ENCODE measurements at places on chromosomes 7 and 10. TPM values are rescaled to one million over a fixed set of nuclear protein-coding genes. Genes with fewer than 3 reads are reported as not detected.

- H3K27me3 ChIP-seq: peaks cover 2% of the 10 kb centered on the region
- H3K4me3 ChIP-seq: no peak overlapping the region
- no peaks in the 10 kb centered on the region for H3K36me3 ChIP-seq
- H3K27ac ChIP-seq: no peak overlapping the region
- no peak for DNase-seq
- no peaks in the 10 kb centered on the region for H3K4me1 ChIP-seq
Measured at GRCh38 chr10:101301111-101301731, 52.7 kb upstream of the BTRC start.

GRCh38 chr10:31204090-31204489 lies 114.9 kb upstream of the ZEB1 start:
- H3K4me1 ChIP-seq: no peaks in the 10 kb centered on the region
- H3K4me3 ChIP-seq: no peak overlapping the region
- no peaks in the 10 kb centered on the region for H3K27me3 ChIP-seq
- no peak for DNase-seq

DNA sequence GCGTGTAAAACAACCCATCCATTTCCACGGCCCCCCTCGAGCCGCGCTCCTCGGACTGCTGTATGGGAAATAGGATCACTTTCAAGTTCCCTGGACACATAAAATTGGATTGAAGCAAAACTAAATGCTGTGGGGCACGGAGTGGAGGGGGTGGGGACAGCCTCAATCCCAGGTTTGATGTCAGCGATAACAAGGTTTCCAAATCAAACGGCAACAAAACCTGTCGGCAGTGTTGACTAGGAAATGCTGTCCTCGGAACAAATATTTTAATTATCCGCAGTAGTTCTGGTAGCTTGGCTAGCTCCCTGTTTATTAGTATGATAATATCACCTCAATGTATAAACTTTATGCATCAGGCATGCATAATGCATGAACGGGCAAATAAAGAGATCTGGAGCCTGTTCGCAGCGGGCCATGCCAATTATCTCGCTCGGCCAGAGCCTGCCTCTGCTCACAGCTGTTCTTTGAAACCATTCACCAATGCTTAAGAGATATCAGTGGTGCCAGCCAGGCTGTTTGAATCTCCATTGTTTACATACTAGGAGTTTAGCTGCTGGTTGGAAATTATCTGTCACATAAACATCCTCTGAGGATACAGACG lies 161.1 kb downstream of the PAXIP1 start:
- no peaks in the 10 kb centered on the region for H3K4me1 ChIP-seq
- no peaks in the 10 kb centered on the region for H3K27me3 ChIP-seq
- DNase-seq: no peak
- no peak overlapping the region for H3K27ac ChIP-seq
- no peak overlapping the region for H3K4me3 ChIP-seq

- H3K36me3 ChIP-seq: no peaks in the 10 kb centered on the region
- DNase-seq: no peak
- peak overlapping the region; percentile 70 for H3K4me3 ChIP-seq
- H3K27me3 ChIP-seq: no peaks in the 10 kb centered on the region
- peaks cover 15% of the 10 kb centered on the region for H3K4me1 ChIP-seq
- H3K27ac ChIP-seq: peak overlapping the region; percentile 87
Measured at GRCh38 chr7:101216860-101217387, 457 bp downstream of the PLOD3 start.

DNA sequence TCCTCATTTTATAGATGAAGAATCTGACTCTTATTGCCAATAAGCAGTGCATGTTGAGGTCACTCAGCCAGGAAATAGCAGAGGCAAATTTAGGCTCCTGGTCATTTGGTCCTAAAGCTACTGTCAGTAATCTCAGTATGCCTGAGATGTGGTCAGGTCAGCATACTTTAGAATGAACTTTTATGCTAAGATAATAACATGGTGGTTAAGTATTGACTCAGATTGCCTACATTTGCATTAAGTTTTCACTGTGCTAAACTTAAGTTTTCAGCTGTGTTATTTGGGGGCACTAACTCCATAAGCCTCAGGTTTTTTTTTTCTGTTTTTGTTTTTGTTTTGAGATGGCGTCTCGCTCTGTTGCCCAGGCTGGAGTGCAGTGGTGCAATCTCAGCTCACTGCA lies 35.9 kb upstream of the CCSER2 start:
- H3K27ac ChIP-seq: no peak overlapping the region
- no peak for DNase-seq
- no peak overlapping the region for H3K4me3 ChIP-seq
- peaks cover 3% of the 10 kb centered on the region for H3K36me3 ChIP-seq
- no peaks in the 10 kb centered on the region for H3K27me3 ChIP-seq

DNA sequence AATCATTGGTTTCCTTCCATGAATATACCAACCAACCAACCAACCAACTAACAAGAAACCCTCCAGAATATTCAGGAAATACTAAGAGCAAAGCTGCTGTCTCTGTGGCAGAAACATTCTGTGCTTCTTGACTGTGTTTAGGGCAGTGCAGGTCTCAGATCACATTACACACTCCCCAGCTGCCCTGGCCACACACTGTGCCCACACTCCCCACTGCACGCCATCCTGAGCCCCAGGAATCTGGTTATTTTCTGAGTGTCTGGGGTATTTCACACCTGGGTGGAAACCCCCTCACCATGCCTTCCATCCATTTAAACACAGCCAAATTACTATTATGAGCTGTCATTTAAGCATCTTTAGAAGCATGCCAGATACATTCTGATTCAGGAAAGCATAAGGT lies 183.7 kb upstream of the ANK3 start:
- no peak for DNase-seq
- H3K27ac ChIP-seq: no peak overlapping the region
- no peaks in the 10 kb centered on the region for H3K36me3 ChIP-seq
- H3K4me3 ChIP-seq: no peak overlapping the region

- no peaks in the 10 kb centered on the region for H3K36me3 ChIP-seq
- no peaks in the 10 kb centered on the region for H3K27me3 ChIP-seq
- no peak overlapping the region for H3K4me3 ChIP-seq
- H3K4me1 ChIP-seq: no peaks in the 10 kb centered on the region
- DNase-seq: no peak
Measured at GRCh38 chr10:109456566-109457301, 466.6 kb downstream of the XPNPEP1 start.

GRCh38 chr7:94056796-94057207 lies 52.6 kb upstream of the BET1 start:
- no peak overlapping the region for H3K4me3 ChIP-seq
- no peak for DNase-seq
- H3K36me3 ChIP-seq: no peaks in the 10 kb centered on the region
- no peak overlapping the region for H3K27ac ChIP-seq

DNA sequence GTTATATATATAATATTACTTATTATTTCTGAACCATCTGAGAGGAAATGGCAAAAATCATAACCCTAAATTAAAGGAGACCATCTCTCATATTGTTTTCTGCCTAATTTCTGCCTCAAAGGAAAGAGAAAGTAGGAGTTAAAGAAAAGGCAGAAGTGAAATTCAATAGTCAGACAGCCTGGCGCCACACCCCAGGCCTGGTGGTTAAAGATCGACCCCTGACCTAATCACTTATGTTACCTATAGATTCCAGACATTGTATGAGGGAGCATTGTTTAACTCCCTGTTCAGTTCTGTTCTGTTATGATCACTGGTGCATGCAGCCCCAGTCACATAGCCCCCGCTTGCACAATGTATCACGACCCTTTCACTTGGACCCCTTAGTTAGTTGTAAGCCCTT lies 24.9 kb upstream of the CHST3 start:
- no peak overlapping the region for H3K27ac ChIP-seq
- H3K36me3 ChIP-seq: no peaks in the 10 kb centered on the region
- no peaks in the 10 kb centered on the region for H3K27me3 ChIP-seq
- no peak overlapping the region for H3K4me3 ChIP-seq

DNA sequence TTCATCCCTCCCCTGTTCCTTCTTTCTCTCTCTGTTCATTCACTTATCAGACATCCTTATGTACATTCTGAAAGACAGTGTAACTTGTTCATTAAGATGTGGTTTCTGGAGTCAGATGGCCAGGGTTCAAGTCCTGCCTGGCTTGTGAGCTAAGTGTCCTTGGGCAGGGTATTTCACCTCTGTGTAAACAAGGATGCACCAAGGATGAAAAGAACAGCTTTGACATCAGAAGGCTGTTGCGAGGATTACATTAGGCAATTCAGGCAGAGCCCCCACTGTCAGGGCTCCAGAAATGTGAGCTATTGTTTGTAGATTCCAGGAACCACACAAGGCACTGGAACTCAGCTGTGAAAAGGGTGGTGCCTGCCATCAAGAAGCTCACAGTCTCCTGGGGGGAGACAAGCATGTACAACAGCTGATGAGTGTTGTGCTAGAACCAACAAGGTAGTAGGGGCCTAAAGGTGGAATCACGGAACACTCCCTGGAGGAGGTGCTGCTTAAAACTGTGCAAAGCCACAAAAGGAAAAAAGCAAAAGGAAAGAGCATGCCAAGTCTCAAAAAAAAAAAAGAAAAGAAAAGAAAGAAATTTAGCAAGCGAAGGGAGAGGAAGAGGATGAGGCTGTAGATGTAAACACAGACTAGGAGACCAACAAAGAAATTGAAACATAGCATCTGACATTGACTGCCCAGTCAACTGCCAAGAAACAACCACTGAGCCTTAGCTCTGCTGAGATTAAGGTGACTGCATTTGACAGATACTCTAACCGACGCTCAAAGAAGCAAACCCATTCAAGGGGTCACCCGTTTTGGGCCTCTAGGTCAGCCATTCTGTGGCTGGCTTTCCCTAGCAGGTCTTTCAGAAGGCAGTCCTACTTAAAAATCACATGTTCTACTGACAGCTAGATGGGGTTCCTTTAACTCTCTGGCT lies 12.5 kb downstream of the PDLIM1 start:
- DNase-seq: no peak
- H3K36me3 ChIP-seq: no peaks in the 10 kb centered on the region
- no peaks in the 10 kb centered on the region for H3K4me1 ChIP-seq
- H3K4me3 ChIP-seq: no peak overlapping the region
- H3K27ac ChIP-seq: no peak overlapping the region

DNA sequence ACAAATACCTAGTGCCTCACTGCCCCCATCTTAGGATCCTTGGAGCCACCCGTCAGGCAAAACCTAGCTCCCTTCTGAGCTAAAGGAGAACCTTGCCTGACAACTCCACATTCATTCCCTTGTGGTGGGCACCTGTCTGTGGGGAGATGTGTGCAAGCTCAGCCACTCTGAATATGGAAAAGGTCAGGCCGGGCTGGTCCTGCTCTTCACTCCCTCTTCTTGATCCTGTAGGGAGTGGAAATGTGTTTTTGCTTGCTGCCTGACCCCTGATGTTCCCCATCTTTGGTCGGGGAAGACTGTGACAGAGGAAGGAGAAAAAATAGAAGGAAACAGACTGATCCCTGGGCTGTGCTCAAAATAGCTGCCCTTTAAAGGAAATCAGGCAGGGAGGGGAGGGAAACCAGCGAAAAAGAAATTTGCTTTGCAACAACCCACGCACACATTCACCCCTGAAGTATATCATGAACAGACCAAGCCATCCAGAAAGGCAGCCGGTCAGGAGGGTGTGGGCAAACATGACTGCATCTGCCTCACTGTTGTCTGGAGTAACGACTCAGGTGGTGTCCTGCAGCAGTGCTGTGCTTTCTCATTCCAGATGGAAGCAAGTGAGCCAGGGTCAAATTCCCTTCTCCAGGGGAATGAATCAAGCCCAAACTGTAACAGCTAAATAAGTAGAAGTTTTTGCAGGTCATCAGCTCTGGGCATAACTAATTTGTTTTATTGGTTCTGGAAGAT lies 74.0 kb downstream of the SCRN1 start:
- H3K27me3 ChIP-seq: no peaks in the 10 kb centered on the region
- H3K4me1 ChIP-seq: no peaks in the 10 kb centered on the region
- no peak overlapping the region for H3K27ac ChIP-seq
- H3K36me3 ChIP-seq: no peaks in the 10 kb centered on the region
- no peak overlapping the region for H3K4me3 ChIP-seq

Gene RBP3
- polyA plus RNA-seq: not detected

DNA sequence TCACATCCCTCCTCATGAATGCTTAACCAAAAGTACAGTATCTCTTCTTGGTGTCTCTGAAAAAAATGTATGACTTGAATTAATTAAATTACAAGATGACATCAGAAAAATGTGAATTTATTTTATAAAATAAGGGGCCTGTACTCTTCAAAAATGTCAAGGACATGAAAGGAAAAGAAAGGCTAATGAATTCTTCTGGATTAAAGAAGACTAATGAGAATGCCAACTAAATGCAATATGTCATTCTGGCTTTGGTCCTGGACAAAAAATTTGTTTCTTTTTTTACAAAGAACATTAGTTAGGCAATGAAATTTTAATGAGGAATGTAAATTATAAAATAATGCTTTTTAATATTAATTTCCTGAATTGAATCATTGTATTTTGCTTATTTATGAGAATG lies 1125.7 kb downstream of the DNAJB9 start:
- no peaks in the 10 kb centered on the region for H3K27me3 ChIP-seq
- no peak overlapping the region for H3K4me3 ChIP-seq
- no peak for DNase-seq
- H3K36me3 ChIP-seq: no peaks in the 10 kb centered on the region
- H3K4me1 ChIP-seq: no peaks in the 10 kb centered on the region

- H3K4me3 ChIP-seq: no peak overlapping the region
- H3K27ac ChIP-seq: no peak overlapping the region
- H3K27me3 ChIP-seq: no peaks in the 10 kb centered on the region
- no peaks in the 10 kb centered on the region for H3K36me3 ChIP-seq
- no peaks in the 10 kb centered on the region for H3K4me1 ChIP-seq
Measured at GRCh38 chr7:14047709-14048399, 58.4 kb upstream of the ETV1 start.

DNA sequence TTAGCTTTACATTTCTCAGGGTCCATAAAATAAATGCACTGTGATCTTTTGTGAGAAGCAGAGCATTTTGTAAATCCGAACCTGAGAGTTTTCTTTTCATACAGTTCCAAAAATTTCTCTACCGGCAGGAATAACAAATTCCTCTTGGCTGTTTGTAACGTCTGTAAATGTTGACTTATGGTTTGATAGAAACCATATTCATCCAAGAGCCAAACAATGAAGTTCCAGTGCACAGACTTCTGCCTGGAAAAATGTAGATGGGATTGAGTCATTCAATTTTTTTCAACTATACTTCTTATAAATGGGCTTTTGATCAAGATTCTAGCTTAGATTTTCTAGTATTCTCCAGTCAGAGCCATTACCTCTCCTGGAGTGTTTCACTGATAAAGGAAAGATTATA lies 530.6 kb downstream of the TFEC start:
- no peak overlapping the region for H3K4me3 ChIP-seq
- no peak overlapping the region for H3K27ac ChIP-seq
- H3K4me1 ChIP-seq: no peaks in the 10 kb centered on the region
- H3K27me3 ChIP-seq: no peaks in the 10 kb centered on the region

GRCh38 chr10:15035385-15036301 lies 8.1 kb upstream of the OLAH start:
- no peaks in the 10 kb centered on the region for H3K36me3 ChIP-seq
- no peak overlapping the region for H3K4me3 ChIP-seq

GRCh38 chr10:73095481-73096021 lies 1.1 kb downstream of the P4HA1 start:
- H3K36me3 ChIP-seq: no peaks in the 10 kb centered on the region
- H3K4me3 ChIP-seq: peak overlapping the region; percentile 60
- no peaks in the 10 kb centered on the region for H3K27me3 ChIP-seq
